ENCODE measurements at places on chromosomes 3 and 15.
A peak's percentile ranks its signal among the peaks of the same experiment; 100 is the strongest.

DNA sequence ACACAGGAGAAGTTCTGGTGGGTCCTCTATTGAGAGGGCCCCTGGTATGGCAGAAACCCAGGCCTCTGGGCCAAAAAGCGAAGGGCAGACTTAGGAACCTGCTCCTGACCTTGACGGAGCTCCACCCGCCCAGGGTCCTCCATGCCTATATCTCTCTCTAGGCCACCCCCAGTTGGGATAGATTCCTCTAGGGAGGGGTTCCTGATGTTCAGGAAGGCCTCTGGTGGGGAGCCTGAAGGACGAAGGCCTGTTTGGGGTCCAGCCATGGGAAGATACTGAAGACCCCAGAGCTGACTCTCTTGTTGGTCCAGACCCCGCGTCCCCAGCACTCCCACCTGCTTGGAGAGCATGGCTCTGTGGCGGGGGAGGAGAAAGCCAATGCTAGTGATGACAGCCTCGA, 104.2 kb downstream of the CORO2B start:
- no peak for DNase-seq

- DNase-seq, result peak; percentile 78
Observed at GRCh38 chr15:75104804-75105557, 81.6 kb downstream of the PPCDC start.

DNA sequence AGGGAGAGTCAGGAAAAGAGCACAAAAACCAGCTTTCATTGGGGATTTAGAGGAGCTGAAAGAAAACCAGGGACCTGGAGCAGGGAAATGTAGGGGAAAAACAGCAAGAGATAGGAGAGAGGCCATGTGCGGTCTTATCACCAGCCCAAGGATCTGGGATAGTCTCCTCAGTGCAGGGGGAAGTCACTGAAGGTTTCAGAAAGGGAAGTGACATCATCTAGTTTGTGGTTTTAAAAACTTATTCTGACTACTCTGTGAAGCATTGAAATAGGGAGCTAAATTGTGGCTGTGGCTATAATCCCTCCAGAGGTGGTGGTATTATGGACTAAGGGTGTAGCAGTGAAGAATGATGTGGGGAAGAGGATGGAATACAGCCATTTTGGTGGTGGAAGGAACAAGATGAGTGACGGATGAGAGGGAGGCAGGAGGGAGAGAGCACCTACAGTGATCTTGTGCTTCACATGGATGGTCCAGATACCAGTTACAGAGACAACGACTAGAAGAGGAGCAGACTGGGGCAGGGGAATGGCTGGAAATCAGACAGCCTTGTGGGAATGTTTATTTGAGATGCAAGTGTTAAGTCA, 72.7 kb downstream of the HMG20A start:
- DNase-seq, result peak; percentile 40

- no peak for DNase-seq
Observed at GRCh38 chr3:64417816-64418215, 192.6 kb upstream of the PRICKLE2 start.

DNA sequence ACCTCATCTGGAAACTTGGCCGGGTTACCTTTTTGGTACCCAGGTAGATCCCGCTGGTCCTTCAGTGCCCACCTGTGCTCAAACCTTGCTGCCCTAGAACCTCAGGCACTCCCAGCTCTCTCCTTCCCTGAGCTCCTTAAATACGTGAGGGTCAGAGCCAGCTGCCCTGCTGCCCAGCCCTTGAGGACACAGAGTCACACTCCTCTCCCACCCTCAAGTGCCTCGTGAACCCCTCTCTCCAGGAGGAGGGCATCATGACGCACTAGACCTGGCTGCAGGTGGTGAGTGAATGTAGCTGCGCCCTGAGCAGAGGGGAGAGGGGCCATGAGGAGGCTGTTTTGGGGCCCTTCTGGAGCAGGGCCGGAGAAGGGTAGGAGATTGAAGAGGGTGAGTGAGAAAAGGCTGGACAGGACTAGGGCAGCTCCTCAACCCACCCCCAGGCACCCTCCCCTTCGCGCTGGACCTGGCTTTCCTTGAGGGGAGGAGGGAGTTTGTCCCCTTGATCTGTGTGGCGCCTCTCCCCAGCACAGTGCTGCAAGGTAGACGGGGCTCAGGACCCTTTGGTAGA, 941 bp downstream of the SLC12A8 start:
- DNase-seq, result no peak

DNA sequence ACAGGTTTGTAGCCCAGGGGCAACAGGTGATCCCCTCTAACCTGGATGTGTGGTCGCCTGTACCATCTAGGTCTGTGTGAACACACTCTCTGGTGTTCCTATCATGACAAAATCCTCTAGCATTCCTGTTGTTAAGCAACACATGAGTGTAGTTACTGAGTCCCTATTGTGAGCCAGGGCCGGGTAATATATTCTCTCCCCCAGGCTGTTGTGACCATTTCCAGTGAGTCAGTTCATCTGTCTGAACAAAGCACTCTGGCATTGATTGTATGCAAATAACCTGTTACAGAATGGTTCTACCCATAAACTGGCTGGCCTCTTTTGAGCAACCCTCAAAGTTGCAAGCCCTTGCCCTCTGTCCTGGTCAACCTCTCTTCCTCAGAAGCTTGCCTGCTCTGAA, 2.6 kb upstream of the FLNB start:
- DNase-seq, result no peak

GRCh38 chr3:120568598-120568997, 27.5 kb upstream of the NDUFB4 start:
- no peak for DNase-seq

DNA sequence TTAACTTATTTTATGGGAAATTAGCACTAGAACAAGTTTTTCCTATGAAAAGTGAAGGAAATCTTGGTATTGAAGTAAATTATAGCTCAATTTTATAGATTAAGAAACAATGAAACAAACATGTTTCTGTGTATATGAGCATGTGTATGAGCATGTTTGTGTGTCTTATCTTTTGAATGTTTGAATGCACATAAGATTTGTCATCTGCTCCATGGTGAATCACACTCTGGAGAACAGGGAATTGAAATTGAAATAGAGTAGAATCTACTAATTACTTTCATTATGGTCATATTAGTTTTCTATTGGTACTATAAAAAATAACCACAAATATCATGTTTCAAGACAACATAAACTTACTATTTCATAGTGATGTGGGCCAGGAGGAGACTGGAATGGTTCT, 646.6 kb downstream of the OTOL1 start:
- DNase-seq, result no peak

DNA sequence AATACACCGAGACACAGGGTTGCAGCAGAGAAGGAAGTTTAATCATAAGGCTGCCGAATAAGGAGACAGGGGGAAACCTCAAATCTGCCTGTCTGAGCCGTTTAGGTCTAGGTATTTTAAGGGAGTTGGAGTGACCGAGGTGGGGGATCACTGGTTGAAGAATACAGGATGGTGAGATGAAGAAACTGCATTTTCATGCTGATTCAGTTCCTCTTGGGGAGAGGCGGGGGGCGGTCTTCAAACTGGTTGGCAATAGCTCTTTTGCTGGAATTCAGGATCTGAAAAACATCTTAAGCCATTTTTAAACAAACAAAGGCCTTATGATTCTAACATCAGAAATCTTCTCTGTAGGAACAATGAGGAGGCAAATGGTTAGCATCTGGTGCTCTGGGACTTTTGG, 699.5 kb upstream of the CFAP20DC start:
- no peak for DNase-seq

GRCh38 chr3:113079218-113079961, 88.6 kb downstream of the GTPBP8 start:
- no peak for DNase-seq

DNA sequence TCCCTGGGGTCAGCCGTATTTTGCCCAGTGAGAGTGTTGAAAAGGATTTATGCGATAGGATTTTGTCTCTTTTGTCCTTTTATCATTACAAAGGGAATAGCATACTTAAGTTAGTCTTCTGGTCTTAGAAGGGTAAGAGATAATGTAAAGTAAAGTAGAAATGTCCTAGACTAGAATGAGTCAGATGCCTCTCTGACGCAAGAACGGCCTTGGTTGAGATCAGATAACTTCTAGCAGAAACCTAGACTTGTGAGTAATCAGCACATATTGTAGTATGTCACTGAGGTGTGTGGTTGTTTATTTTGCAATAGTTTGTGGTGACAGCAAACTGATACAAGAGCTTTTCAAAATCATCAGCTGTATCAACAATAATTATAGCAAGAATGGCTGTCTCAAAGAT, 866.1 kb downstream of the NSUN3 start:
- DNase-seq, result peak; percentile 10

- DNase-seq, result no peak
Observed at GRCh38 chr15:62740141-62741004, 302.2 kb upstream of the TPM1 start.

- DNase-seq, result peak; percentile 35
Observed at GRCh38 chr15:60115579-60116380, 111.7 kb downstream of the FOXB1 start.

- no peak for DNase-seq
Observed at GRCh38 chr15:33742306-33742705, 226.0 kb upstream of the CHRM5 start.

GRCh38 chr3:148162132-148162531, 535.6 kb upstream of the AGTR1 start:
- no peak for DNase-seq

- no peak for DNase-seq
Observed at GRCh38 chr15:85474700-85475316, 94.4 kb downstream of the AKAP13 start.
